ENCODE measurements at places on chromosomes 7 and 10.

- DNase-seq = no peak
Measured at GRCh38 chr7:95011146-95011928, 103.9 kb downstream of the PPP1R9A start.

DNA sequence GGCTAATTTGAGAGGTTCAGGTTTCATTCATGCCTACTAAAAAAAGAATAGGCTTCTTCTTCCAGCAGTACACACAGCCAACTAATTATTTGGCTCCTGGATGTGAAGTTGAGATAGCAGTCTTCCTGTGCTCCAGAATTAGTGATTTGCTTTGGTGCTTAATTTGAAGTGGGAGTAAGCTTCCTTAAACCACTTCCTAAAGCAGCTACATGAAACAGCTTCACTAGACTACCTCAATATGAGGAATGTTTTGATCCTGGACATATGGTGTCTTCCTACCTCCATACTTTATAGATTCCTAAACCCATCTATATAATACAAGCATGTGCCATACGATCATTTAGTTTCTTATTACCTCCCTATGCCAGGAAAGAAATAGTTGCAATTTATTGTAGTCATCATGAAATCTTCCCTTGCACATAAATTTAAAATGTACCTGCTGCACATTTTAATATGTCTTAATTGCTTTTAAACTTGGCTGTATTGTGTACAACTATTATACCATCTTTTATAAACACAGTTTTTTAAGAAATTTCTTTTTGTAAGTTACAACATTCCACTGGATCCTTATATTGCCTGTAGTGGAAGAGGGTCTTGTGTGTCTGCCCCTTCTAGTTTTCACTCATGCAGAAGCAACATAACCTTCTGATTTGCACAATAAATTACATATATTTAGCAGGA lies 8.6 kb downstream of the VIM start:
- DNase-seq = no peak

DNA sequence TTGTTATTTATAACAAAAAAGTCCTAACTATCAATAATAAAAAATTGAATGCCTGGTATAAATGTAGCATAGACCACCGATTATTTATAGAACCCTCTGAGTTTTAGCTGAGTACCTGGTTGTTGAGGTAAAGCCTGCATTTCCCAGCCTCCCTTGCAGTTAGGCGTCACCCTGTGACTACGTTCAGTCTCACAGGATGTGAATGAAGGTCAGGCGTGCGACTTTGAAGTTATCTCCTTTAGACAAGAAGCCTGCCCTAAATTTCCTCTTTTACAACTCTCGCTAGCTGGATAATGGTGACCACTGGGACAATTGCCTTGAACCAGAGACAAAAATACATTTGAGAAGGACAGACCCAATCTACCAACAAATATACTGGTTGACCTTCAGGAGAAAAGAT lies 67.5 kb upstream of the TES start:
- no peak for DNase-seq

GRCh38 chr7:98351136-98351535 lies 49.8 kb downstream of the BAIAP2L1 start:
- no peak for DNase-seq

DNA sequence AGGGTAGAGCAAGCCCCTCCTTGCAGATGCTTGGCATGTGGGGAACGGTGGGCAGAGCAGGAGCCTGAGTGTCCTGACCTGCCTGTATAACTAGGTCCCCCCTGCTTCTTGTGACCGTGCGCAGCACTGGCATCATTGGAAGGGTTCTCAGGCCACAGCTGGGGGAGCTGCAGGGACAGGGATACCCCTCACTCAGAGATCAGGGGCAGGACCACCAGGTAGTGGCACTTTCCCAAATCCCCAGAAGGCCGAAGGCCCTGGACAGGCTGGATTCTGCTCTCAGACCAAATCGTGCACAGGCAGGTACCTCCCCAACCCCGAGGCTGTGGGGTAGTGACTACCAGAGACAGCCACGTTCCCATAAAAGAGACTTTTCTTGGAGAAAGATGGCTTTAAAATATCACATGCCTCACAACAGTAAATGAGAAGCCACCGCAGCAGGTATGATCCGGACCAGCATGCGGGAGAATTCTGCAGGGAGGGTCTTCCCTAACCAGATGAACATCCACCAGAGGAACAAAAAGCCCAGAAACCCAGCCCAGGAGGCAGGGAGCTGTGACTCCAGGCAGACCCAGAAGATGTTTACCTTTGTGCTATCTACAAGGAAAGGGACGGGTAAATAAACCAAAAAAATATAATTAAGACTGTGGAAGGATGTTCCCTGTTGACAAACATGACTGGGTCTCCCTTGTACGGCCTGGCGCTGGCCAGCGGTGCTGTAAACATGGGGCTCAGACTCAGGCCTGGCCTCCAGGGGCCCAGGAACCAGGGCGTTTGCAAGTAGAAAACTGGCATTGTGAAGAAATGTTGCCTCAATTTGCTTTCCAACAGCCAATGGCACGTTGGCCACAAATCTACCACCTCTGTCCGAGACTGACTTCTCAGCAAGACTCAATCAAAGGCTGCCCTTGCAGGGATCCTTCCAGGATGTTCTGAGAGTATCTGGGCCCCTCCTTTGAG lies 180.0 kb downstream of the TNS3 start:
- DNase-seq = no peak

DNA sequence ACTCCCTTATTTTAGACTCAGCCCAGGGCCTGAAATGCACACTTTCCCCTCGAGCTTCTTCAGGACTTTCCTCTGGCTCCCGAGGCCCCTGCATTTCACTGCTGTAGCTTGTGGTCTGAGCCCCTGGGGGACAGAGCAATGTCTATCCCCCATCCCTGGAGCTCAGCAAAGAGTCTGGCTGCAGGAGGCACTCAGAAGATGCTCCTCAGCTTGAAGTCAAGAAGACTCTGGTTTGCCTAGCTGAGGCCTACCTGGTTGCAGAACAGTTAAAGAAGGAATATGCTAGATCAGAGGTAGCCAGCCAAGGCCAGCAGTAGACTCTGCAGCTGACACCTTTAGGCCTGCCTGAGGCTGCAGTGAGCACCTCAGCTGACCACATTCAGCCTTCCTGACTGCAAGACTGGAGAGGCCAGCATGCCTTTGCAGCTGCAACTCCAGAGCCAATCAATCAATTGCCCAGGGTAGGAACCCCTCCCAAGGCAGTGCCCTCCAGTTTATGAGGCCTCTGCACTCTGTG lies 36.9 kb upstream of the IKZF1 start:
- DNase-seq = no peak

- DNase-seq = no peak
Measured at GRCh38 chr7:100200693-100201092, 19.1 kb upstream of the PVRIG start.

- DNase-seq = no peak
Measured at GRCh38 chr10:95517536-95518454, 43.4 kb downstream of the SORBS1 start.

DNA sequence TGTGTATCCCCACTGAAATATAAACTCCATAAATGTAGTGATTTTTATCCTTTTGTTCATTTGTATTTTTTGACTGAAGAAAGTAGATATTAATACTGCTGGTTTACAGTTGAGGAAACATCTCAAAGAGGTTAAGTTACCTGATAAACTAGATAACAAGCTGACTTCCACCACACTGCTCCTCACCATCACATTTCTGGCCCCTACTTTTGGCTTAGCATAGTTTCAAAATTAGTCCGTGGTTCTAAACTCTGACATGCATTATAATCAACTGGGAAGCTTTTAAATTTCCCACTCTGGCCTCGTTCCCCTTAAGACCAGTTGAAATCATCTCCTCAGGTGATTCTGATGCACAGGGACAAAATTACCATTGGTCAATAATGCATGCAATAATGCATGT lies 43.5 kb downstream of the ANKIB1 start:
- no peak for DNase-seq

DNA sequence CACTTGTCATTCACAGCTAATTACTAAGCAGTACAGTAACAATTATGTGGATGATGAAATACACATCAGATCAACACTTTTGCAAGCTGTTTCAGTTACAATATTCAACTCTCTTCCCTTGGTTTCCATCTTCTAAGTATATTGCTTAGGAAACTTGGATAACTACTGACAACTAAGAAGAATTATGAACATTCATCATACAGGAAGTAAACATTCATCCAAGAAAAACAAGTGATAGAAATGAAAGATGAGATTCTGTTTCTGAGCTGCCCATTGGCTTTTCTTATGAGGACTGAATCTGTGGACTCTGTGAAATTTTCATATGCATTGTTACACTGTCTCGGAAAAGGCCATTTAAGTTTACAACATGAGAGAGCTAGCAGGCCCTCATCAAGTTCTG lies 240.2 kb downstream of the PRKG1 start:
- no peak for DNase-seq

DNA sequence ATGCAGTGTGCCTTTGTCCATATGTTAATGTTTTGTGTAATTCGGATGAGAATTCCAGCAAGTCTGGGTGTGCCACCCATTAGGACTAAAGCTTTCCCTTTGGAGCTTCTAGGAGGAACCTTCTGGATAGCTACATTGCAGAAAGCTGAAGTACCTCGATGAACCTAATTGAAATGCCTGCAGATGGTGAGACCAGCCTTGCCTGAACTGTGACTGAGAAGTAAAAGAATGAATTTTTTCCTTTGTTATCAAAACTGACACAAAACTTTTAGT lies 31.1 kb upstream of the FBXW4 start:
- DNase-seq = no peak

- no peak for DNase-seq
Measured at GRCh38 chr10:88840104-88840503, 11.5 kb downstream of the ANKRD22 start.

DNA sequence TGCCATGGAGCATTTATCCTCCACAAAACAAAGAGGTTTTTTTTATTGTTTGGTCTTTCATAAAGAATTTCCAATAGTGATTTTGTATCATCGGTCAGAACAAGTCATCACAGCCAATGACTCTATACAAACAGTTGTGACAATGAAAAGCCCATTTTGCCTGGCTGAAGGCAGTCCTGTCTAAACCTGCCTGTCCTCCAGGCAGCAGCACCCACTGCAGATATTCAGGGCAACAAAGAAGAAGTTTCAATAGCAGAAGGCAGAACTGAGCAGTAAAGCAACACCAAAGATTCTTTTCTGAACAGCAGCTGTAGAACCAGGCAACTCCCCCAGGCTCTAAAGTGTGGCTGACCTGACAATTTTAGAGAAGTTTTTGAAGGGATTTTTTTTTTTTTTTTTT lies 169.4 kb downstream of the FGFR2 start:
- DNase-seq = no peak

DNA sequence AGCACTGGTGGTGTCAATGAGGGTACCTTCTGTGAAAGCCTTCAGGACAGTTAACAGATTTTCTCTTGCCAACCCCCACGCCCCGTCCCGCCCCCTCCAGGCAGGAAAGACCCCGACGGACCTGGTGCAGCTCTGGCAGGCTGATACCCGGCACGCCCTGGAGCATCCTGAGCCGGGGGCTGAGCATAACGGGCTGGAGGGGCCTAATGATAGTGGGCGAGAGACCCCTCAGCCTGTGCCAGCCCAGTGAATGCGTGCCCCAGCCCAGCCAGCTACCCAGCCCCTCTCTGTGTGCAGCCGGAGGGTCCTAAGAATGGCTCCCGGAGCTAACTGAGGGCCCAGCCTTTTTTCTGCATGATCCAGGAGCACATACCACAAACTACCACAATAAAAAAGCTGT lies 713 bp upstream of the HOGA1 start:
- DNase-seq = no peak

GRCh38 chr10:110775406-110775805 lies 96.3 kb upstream of the PDCD4 start:
- DNase-seq = no peak

DNA sequence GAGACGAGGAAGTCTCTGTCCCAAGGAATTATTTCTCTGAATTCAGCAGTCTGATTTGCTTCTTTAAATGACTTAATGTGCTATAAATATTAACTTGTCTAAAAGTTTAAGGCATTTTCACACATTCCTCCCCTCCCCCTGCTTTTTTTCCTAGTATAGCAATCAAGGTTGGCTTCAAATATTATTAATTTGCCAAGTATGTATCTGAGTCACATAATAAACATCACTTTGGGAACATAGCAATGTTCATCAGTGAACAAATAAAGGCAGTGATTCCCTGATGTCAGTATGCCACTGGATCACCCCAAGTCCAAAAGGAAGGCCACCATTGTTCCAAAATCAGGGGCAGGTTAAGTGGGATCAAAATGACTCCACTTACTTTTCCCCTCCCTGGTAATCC lies 40.5 kb downstream of the PDE6C start:
- no peak for DNase-seq

GRCh38 chr10:92822060-92822634 lies 26.2 kb upstream of the EXOC6 start:
- no peak for DNase-seq

DNA sequence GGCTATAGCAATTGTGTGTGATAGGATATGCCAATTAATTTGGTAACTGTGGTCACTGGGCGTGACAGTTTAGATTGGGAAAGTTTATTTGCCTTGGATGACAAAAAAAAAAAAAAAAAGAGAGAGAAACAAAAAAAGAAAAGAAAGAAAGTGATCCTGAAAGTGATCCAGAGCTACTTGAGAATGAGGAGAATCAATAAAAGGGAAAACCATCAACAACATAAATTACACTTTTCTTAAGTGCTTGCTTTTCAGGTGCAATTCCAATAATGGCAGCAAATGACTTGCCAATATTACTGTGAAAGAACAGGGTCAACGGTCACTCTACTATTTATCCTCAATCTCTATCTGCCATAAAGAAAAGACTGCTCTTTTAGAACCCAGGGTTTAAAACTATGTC lies 191.8 kb upstream of the SEMA3C start:
- DNase-seq = no peak

DNA sequence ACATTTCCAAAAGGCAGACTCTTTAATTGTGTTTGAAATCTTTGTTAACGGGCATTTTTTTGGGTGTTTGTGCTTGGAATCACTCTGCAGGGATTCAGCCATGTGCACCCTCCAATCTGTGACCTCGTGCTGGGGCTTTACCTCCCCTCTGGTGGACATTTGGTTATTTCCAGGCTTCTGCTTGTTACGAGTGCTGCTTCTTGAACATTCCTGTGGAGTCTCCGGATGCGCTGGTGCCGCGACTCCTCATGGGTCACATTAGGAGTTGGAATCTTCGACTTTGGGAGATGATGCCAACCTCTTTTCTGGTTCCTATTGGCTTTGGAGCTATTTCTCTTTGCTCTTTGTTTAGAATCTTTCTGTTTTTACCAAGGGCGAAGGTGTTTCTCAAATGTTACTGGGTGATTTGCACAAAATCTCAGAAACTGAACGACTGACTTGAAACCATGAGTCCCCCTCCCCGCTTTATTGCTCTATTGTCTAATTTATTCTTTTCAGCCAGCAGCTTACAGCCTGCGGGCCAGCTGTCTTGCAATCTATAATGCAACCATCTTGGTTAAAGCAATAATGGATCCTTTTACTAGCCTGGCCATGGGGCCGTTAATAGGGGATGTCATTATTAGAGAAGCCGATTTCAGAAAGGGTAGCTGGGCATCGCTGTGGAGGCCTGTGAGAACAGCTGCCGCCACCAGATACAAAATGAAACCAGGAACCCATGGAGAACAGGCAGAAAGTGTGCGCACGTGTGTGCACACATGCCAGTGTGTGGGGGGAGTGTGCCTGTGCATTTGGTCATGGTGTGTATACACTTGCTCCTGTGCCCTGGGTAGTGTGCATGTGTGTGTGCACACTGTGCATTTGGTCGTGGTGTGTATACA lies 9.9 kb upstream of the DPYSL4 start:
- DNase-seq = no peak

Data from effector CD4-positive, alpha-beta T cell (primary cell).